ENCODE measurements at places on chromosomes 3 and 15. TPM values are rescaled to one million over a fixed set of nuclear protein-coding genes. Genes with fewer than 3 reads are reported as not detected.

- peaks cover 6% of the 10 kb centered on the region for H3K36me3 ChIP-seq
- peaks cover 56% of the 10 kb centered on the region for H3K4me1 ChIP-seq
- peaks cover 2% of the 10 kb centered on the region for H3K27me3 ChIP-seq
- DNase-seq: no peak
Measured at GRCh38 chr15:68816795-68817303, 3.8 kb downstream of the ANP32A start.

DNA sequence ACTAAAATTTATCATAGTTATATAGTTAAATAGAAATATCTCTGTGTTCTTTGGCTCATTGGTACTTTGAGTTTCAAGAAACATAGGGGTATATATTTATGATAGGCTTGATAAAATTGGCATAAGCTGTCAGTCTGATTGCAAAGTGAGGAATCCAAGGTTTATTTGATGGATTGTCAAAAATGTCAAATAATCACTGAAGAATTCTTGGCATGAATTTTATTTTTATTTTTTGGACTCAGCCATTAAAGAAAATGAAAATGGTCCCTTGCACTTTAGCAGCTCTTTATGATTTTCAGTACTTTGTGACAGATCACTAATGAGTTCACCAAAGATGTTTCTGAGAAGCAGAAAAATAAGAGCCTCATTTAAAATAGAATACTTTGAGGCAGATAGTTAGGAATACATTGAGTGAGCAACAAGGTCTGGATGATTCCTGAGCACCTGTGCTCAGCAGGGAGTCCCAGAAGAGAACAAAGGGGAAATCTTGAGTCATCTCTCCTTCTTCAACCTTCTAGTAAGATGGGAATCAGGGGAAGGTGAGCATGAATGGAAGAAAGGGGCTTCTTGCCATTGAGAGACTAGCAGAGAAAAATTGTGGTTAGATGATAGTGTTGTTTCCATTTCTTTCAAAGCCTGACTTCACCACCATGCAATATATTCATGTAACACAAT lies 85.3 kb upstream of the VEPH1 start:
- H3K4me1 ChIP-seq: no peaks in the 10 kb centered on the region
- H3K27ac ChIP-seq: no peak overlapping the region
- peaks cover 10% of the 10 kb centered on the region for H3K27me3 ChIP-seq
- H3K4me3 ChIP-seq: no peak overlapping the region
- no peaks in the 10 kb centered on the region for H3K36me3 ChIP-seq

DNA sequence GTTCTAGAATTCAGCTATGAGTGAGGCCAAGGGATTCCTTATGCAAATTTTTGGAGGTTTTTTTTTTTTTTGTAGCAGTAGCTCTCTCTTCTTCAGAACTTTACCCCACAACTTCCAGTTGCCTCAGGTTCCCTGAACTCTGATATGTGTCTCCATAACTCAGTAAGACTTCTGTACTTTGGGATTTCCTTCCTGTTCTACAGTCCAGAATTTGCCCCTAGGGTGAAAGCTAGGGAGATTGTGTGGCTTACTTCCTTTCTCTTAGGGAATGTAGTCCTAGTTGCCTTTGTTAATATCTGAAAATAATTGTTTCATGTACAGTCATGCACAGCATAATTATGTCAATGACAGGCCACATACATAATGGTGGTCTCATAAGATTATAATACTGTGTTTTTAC lies 30.8 kb downstream of the LRRC28 start:
- no peaks in the 10 kb centered on the region for H3K27me3 ChIP-seq
- H3K27ac ChIP-seq: no peak overlapping the region
- peaks cover 8% of the 10 kb centered on the region for H3K36me3 ChIP-seq
- no peak overlapping the region for H3K4me3 ChIP-seq

DNA sequence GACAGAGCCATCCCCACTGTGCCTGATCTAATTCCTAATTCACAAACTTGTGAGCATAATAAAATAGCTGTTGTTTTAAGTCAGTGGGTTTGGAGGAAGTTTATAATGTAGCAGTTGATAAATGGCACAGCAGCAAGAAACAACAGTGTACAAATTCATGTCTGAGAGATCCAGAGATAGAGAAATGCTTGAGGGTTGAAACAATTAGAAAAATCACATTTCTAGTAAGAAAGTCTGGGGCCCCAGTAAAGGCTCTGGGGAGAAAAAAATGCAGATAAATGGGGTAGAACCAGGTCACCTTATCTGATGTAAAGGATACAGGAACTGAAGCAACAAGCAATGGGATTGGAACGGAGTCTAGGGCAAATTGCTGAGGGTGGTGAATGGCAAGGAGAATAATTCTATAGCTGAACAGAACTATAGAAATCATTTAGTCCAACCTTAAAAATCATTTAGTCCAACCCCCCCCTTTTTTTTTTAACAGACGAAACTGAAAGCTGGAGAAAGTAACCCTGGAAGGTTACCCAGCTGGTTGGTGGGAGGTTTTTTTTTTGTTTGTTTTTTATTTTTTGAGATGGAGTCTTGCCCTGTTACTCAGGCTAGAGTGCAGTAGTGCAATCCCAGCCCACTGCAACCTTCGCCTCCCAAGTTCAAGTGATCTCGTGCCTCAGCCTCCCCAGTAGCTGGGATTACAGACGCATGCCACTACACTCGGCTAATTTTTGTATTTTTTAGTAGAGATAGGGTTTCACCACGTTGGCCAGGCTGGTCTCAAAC lies 14.3 kb upstream of the SHQ1 start:
- H3K4me1 ChIP-seq: no peaks in the 10 kb centered on the region

DNA sequence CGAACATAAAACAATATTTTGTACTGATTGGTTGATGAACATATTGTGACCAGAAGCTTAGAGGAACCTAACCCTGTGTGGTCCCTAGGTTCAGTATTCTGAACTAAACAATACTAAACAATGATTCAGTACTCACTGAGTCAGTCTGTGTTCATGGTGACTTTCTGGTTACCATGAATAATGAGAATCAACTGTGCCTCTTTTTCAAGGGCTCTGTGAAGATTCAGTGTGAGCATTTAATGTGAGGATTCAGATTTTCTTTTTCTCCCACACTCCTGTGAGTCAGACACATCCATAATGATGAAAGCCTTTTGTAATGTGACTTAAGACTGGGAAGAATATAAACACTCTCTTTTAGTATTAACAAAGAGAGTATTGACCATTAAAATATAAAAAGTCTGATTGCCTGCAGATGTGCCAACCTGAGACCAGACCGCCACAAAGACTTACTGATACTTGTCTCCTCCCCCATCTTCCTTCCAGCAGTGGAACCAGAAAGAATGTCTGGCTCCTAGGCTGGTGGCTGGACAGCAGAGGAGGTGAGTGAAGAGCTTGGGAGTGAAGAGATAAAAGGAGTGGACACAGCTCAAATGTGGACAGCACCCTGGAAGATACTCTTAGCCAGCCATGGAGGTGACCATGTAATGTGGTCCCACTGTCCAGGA lies 17.6 kb upstream of the ACTL6A start:
- H3K36me3 ChIP-seq: peaks cover 9% of the 10 kb centered on the region
- peak; percentile 91 for DNase-seq
- peak overlapping the region; percentile 9 for H3K4me3 ChIP-seq
- H3K4me1 ChIP-seq: peaks cover 13% of the 10 kb centered on the region
- peaks cover 2% of the 10 kb centered on the region for H3K27me3 ChIP-seq

Gene CPNE9
- not detected for total RNA-seq

Gene SLC15A2
- 0.13 TPM for total RNA-seq

Gene CCR9
- not detected for total RNA-seq

DNA sequence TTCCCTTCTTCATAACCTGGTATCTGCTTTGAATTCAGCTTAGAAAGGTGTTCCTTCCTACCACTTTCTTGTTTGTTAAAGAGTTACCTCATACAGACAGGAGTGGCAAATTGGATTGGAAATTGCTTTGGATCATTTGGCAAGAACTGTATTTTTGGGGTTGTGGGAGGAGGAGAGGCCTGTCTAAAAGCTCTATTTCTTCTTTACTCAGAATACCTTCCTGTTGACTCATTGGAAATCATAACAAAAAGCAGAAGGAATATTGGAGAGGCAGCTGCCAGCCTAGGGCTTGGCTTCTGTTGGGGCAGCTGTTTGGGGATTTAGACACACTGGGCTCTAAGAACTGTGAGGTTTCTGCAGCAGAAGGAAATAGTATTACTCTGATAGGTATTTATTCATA lies 14.2 kb downstream of the IQGAP1 start:
- H3K4me1 ChIP-seq: peaks cover 84% of the 10 kb centered on the region
- H3K27me3 ChIP-seq: peaks cover 3% of the 10 kb centered on the region
- peak overlapping the region; percentile 95 for H3K27ac ChIP-seq
- H3K4me3 ChIP-seq: peak overlapping the region; percentile 73

Gene LOXL1
- total RNA-seq: 235 TPM

- no peak overlapping the region for H3K27ac ChIP-seq
- H3K27me3 ChIP-seq: peaks cover 31% of the 10 kb centered on the region
- no peak for DNase-seq
- H3K4me3 ChIP-seq: no peak overlapping the region
- no peaks in the 10 kb centered on the region for H3K36me3 ChIP-seq
- no peaks in the 10 kb centered on the region for H3K4me1 ChIP-seq
Measured at GRCh38 chr15:89985111-89985510, 16.0 kb upstream of the ZNF710 start.

- DNase-seq: peak; percentile 14
- H3K36me3 ChIP-seq: peaks cover 5% of the 10 kb centered on the region
- no peak overlapping the region for H3K4me3 ChIP-seq
- H3K27ac ChIP-seq: no peak overlapping the region
- peaks cover 7% of the 10 kb centered on the region for H3K27me3 ChIP-seq
Measured at GRCh38 chr15:56587686-56588085, 122.7 kb upstream of the MNS1 start.

- no peak overlapping the region for H3K27ac ChIP-seq
- peak; percentile 33 for DNase-seq
- no peak overlapping the region for H3K4me3 ChIP-seq
- peaks cover 6% of the 10 kb centered on the region for H3K4me1 ChIP-seq
- no peaks in the 10 kb centered on the region for H3K36me3 ChIP-seq
- H3K27me3 ChIP-seq: peaks cover 6% of the 10 kb centered on the region
Measured at GRCh38 chr3:8972639-8973038, 9.4 kb upstream of the RAD18 start.

- H3K27me3 ChIP-seq: peaks cover 5% of the 10 kb centered on the region
- DNase-seq: no peak
- no peaks in the 10 kb centered on the region for H3K36me3 ChIP-seq
- no peaks in the 10 kb centered on the region for H3K4me1 ChIP-seq
- H3K27ac ChIP-seq: no peak overlapping the region
Measured at GRCh38 chr3:11928381-11928780, 75.8 kb upstream of the SYN2 start.

- peaks cover 10% of the 10 kb centered on the region for H3K4me1 ChIP-seq
- H3K27ac ChIP-seq: no peak overlapping the region
- no peak overlapping the region for H3K4me3 ChIP-seq
- H3K27me3 ChIP-seq: peaks cover 6% of the 10 kb centered on the region
Measured at GRCh38 chr15:30830961-30831360, 72.8 kb upstream of the FAN1 start.

GRCh38 chr3:193269343-193270028 lies 28.5 kb downstream of the PLAAT1 start:
- no peak for DNase-seq
- no peaks in the 10 kb centered on the region for H3K4me1 ChIP-seq
- no peak overlapping the region for H3K4me3 ChIP-seq
- no peaks in the 10 kb centered on the region for H3K36me3 ChIP-seq
- no peaks in the 10 kb centered on the region for H3K27me3 ChIP-seq

Gene GASK1A
- total RNA-seq: not detected

DNA sequence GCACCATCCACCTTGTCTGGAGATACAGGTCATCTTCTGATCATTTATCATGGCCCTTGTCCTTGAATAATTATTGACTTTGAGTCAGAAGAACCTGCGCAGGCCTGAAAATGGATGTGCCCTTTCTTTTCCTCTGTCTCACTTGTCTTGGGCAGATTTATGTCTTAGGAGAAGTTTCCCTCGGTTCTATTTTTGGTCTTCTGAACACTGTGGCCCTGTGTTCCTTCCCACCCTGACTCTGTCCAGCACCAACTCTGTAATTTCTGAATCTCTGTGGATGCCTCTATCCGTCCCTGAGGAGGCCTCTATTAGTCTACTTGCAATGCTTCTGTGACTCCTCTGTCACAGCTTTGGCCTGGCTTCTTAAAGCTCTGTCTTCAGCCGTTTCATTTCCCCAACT lies 680.8 kb upstream of the CFAP20DC start:
- peaks cover 2% of the 10 kb centered on the region for H3K27me3 ChIP-seq
- no peak for DNase-seq
- no peaks in the 10 kb centered on the region for H3K36me3 ChIP-seq
- H3K27ac ChIP-seq: no peak overlapping the region

Gene GOLGA8S
- total RNA-seq: 0.08 TPM

Gene CCDC39
- total RNA-seq: not detected

Gene MINAR1
- 0.51 TPM for total RNA-seq

- no peaks in the 10 kb centered on the region for H3K4me1 ChIP-seq
- no peak overlapping the region for H3K27ac ChIP-seq
- peaks cover 30% of the 10 kb centered on the region for H3K27me3 ChIP-seq
- DNase-seq: no peak
Measured at GRCh38 chr15:51350723-51351122, 9.3 kb downstream of the GLDN start.

GRCh38 chr3:150216041-150216811 lies 191.9 kb upstream of the TSC22D2 start:
- H3K4me1 ChIP-seq: peaks cover 24% of the 10 kb centered on the region
- H3K36me3 ChIP-seq: peaks cover 16% of the 10 kb centered on the region
- H3K4me3 ChIP-seq: no peak overlapping the region
- H3K27me3 ChIP-seq: peaks cover 9% of the 10 kb centered on the region
- H3K27ac ChIP-seq: peak overlapping the region; percentile 11
- no peak for DNase-seq

Gene GCSAM
- total RNA-seq: not detected

DNA sequence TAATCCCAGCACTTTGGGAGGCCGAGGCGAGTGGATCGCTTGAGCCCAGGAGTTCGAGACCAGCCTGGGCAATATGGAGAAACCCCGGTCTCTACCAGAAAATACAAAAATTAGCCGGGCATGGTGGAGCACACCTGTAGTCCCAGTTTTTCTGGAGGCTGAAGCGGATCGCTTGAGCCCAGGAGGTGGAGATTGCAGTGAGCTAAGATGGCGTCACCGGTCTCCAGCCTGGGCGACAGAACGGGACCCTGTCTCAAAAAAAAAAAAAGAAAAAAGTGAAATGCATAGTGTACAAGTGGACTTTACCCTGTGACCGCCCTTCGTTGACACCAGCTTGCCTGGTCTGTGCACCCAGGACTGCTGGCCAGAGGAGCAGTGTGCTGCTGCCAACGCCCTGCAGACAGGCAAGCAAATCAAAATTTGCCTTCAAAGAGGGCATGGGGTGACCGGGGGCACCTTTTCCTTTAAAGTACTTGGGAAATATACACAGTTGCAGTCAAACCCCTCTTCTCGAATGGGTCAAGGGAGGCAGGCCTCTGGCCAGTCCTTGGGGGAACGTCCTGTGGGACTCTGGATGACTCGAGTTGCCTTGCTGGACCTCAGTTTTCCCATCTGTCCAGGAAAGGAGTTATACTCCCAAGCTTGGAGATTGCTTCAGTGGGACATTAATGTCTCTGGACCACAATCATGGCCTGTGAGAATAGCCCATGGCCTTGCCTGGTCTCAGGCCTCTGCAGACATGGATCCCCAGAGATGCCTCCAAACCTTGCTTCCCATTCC lies 1.0 kb downstream of the XYLB start:
- no peak for DNase-seq
- peaks cover 11% of the 10 kb centered on the region for H3K36me3 ChIP-seq
- no peak overlapping the region for H3K4me3 ChIP-seq
- peaks cover 30% of the 10 kb centered on the region for H3K4me1 ChIP-seq
- H3K27me3 ChIP-seq: peaks cover 3% of the 10 kb centered on the region

- H3K36me3 ChIP-seq: no peaks in the 10 kb centered on the region
- no peaks in the 10 kb centered on the region for H3K4me1 ChIP-seq
- no peaks in the 10 kb centered on the region for H3K27me3 ChIP-seq
- H3K4me3 ChIP-seq: no peak overlapping the region
- no peak for DNase-seq
Measured at GRCh38 chr3:166351461-166351860, 514.2 kb upstream of the BCHE start.

Measured in HFFc6 (cell line).